Smooth muscle cell of bladder (primary cell): ENCODE measurements at places on chromosomes 5 and 9. TPM values are rescaled to one million over a fixed set of nuclear protein-coding genes. Genes with fewer than 3 reads are reported as not detected.

The F12 gene
- total RNA-seq = 0.18 and 0.28 TPM in 2 replicates

The PCDHGA5 gene
- 1.3 TPM in 2 replicates for total RNA-seq

The HTR4 gene
- not detected in 2 replicates for total RNA-seq

The ANKRD33B gene
- total RNA-seq = 5.5 and 8.4 TPM in 2 replicates

The DDX31 gene
- 7.1 and 10.4 TPM in 2 replicates for total RNA-seq

The RAB3C gene
- under 0.01 TPM in 1 of 2 replicates, not detected in the other for total RNA-seq

The CCIN gene
- total RNA-seq = 0.57 and 1.5 TPM in 2 replicates

The IL31RA gene
- 0.18 and 0.71 TPM in 2 replicates for total RNA-seq

The MEGF9 gene
- 8.4 and 13.5 TPM in 2 replicates for total RNA-seq

The SLC36A2 gene
- total RNA-seq = not detected in 2 replicates

The SLIT3 gene
- 4.6 and 18.5 TPM in 2 replicates for total RNA-seq

The GFPT2 gene
- total RNA-seq = 36.4 and 66.0 TPM in 2 replicates

The DMRT2 gene
- under 0.01 and 0.09 TPM in 2 replicates for total RNA-seq

The PCDHB1 gene
- not detected in 2 replicates for total RNA-seq

The C5orf58 gene
- total RNA-seq = not detected in 2 replicates

The IL3 gene
- total RNA-seq = not detected in 2 replicates

The SLC36A3 gene
- not detected in 2 replicates for total RNA-seq

The JADE2 gene
- total RNA-seq = 18.6 and 19.7 TPM in 2 replicates

The FOXD4L5 gene
- total RNA-seq = under 0.01 TPM in 2 replicates

The DDX4 gene
- total RNA-seq = not detected in 2 replicates

The SHISAL2B gene
- total RNA-seq = not detected in 2 replicates

The CAMK2A gene
- 0.71 and 1.5 TPM in 2 replicates for total RNA-seq

The C9 gene
- total RNA-seq = 0.18 TPM in 1 of 2 replicates, not detected in the other

The PCDHA5 gene
- total RNA-seq = under 0.01 and 0.09 TPM in 2 replicates

The C9orf153 gene
- 0.18 and 0.43 TPM in 2 replicates for total RNA-seq

The GFI1B gene
- not detected in 2 replicates for total RNA-seq

The PCDHA11 gene
- under 0.01 and 0.65 TPM in 2 replicates for total RNA-seq

The LAMC3 gene
- total RNA-seq = 0.09 and 0.28 TPM in 2 replicates

The C5orf52 gene
- total RNA-seq = not detected in 2 replicates

The SAXO1 gene
- under 0.01 and 0.09 TPM in 2 replicates for total RNA-seq

The TSTD2 gene
- total RNA-seq = 15.8 and 17.6 TPM in 2 replicates

The ABLIM3 gene
- 7.7 and 9.2 TPM in 2 replicates for total RNA-seq
